MV-4-11 (cell line): ENCODE measurements at places on chromosomes 2 and 18.

- DNase-seq = no peak
Observed at GRCh38 chr2:95695613-95696012, 103.8 kb downstream of the TRIM43 start.

- DNase-seq = peak; percentile 24
Observed at GRCh38 chr18:32257084-32257785, 67.4 kb downstream of the MEP1B start.

DNA sequence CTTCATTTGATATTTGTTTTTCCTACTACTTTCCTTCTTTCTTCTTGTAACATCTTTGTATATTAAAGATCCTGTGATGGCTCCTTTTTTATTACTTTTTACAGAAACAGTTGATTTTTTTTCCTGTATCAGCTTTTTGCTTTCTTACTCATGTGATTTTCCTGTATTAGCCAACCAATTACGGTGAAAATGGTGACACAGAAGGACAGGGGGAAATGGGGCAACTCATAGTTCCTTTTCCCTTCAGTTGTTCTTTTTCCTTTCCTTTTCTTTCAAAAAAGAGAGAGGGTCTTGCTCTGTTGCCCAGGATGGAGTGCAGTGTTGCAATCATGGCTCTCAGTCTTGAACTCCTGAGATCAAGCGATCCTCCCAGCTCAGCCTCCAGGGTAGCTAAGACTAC is 117.8 kb downstream of the ATL2 start:
- no peak for DNase-seq

GRCh38 chr2:2696325-2696724 is 365.2 kb upstream of the MYT1L start:
- no peak for DNase-seq

DNA sequence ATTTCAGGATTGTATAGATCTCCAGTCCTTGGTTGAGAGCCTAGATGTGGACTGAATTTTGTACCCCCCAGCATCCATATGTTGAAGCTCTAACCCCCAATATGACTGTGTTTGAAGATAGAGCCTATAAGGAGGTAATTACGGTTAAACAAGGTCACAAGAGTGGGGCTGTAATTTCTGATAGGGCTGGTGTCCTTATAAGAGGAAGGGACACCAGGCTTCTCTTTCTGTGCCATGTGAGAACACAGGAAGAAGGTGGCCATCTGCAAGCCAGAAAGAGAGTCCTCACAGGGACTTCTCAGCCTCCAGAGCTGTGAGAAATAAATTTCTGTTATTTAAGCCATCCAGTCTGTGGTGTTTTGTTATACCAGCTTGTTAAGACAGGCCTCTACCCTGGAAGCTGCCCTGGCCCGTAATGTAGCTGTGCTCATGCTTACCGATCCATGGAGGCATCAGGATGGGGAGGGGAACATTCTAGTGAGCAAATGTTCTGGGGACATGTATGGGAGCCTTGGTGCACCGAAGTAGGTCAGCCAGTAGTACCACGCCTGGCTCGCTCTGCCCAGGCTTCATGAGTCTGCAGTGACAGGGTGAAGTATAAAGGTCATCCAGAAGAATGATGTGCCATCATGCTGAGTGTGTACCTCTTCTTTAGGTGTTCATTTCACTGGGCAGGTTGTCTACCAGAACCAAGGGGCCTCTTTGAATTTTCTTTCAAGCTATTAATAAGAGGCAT is 16.1 kb downstream of the RASGRP3 start:
- no peak for DNase-seq

- DNase-seq = no peak
Observed at GRCh38 chr2:173657996-173658717, 303.5 kb downstream of the CDCA7 start.

GRCh38 chr2:36528766-36529392 is 69.1 kb downstream of the FEZ2 start:
- DNase-seq = no peak

- DNase-seq = no peak
Observed at GRCh38 chr18:67432806-67433205, 83.7 kb downstream of the DSEL start.

DNA sequence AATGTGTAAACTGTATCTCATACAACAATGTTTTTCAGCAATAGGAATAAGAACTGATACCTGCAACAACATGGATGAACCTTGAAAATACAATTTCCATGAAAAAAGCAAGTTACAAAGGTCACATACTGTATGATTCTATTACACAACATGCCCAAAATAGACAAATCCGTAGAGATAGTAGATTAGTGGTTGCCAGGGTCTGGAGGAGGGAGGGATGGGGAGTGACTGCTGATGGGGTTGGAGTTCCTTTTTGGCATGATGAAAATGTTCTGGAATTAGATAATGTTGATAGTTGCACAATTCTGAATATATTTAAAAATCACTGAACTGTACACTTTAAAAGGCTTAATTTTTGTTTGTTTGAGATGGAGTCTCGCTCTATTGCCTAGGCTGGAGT is 33.8 kb downstream of the UBXN4 start:
- DNase-seq = no peak

- no peak for DNase-seq
Observed at GRCh38 chr18:62318228-62319180, 6.6 kb upstream of the TNFRSF11A start.

- no peak for DNase-seq
Observed at GRCh38 chr2:40734797-40735196, 282.9 kb upstream of the SLC8A1 start.

GRCh38 chr2:128473175-128474035 is 154.7 kb upstream of the HS6ST1 start:
- peak; percentile 97 for DNase-seq

DNA sequence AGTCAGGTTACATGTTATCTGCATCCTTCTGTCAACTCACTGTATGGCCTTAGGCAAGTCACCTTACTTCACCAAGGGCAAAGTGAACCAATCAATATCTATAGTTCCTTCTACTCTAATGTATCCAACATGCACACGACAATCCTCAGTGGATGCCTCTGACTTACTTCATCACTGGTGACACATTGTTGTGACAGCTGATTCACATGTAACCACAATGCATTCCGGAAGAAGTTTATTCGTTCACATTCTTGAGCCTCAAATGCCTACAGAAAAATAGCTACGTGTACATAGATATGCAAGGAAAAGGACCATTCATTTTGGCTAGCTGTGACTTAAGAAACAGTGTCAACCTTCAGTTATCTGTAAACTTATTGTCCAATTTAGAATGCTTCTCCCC is 26.3 kb upstream of the EPG5 start:
- no peak for DNase-seq
